NCI-H187 (cell line): ENCODE measurements at places on chromosomes 1 and 21.

DNA sequence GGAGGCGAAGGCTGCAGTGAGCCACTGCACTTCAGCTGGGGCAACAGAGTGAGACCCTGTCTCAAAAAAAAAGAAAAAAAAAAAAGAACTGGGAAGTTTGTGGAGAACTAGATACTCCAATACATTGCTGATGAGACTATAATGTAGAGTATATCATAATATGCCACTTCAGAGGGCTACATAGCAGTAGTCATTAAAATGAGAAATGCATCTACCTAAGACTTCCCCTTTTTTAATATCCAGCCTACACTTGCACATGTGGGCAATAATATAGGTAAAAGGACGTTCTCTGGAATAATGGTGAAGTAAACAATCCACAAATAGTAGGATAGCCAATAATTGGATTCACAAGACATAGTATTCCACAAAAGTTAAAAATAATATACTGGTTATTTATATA, 311.0 kb downstream of the HLX start:
- DNase-seq: no peak

- DNase-seq: no peak
Observed at GRCh38 chr21:39668369-39668768, 55.6 kb downstream of the B3GALT5 start.

- peak; percentile 80 for DNase-seq
Observed at GRCh38 chr21:32392880-32393676, at the start of gene URB1. TSS of gene URB1 (minus strand) at chr21:32393012. CDS start at chr21:32392910, 102 bp downstream.

GRCh38 chr1:188372821-188373220, 1544.1 kb downstream of the PLA2G4A start:
- DNase-seq: no peak

GRCh38 chr1:199163267-199163666, 524.4 kb downstream of the PTPRC start:
- DNase-seq: no peak

GRCh38 chr1:225483818-225484656, 56.2 kb upstream of the LBR start:
- no peak for DNase-seq
